Natural killer cell (primary cell): ENCODE measurements at places on chromosomes 6 and 20.
A peak's percentile ranks its signal among the peaks of the same experiment; 100 is the strongest.

DNA sequence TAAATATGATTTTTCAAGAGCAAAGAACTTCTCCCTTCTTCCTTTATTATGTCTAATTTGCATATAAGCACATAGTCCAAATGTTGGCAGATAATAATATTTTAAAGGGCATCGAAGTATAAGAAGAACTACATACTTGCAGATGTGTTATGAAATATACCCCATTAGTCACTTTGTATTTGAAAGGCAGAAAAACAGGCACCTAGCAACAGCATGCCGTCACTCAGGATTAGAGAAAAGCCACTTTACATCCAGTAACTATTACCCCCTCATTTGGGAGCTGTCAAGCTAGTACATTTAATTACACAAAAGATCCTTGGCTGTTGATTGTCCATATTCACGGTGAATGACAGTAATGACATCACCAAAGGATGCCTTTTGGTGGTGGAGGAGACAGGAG is 99.3 kb upstream of the ARMC2 start:
- no peak overlapping the region for H3K4me3 ChIP-seq
- DNase-seq = no peak
- no peak overlapping the region for H3K27ac ChIP-seq
- no peaks in the 10 kb centered on the region for H3K36me3 ChIP-seq
- no peaks in the 10 kb centered on the region for H3K4me1 ChIP-seq

DNA sequence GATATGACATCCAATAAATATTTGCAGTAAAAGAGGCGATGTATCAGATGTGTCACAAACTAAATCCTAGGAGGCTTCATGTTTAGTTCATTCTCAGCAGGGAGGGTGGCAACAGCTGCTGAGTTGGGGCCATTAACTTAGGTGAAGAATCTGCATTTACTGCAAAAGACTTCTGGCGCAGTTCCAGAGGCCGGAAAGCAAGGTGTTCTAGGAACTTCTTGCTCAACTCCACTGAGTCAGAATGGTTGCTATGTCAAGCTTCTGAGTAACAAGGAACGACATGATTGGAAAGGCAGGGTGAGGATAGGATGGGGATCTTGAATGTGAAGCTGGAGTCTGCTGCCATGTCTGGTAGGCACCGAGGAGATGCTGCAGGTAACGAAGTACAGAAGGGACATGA is 11.7 kb downstream of the ADNP start:
- H3K27me3 ChIP-seq = no peaks in the 10 kb centered on the region
- no peak overlapping the region for H3K4me3 ChIP-seq
- H3K27ac ChIP-seq = no peak overlapping the region
- H3K4me1 ChIP-seq = peaks cover 8% of the 10 kb centered on the region
- peaks cover 16% of the 10 kb centered on the region for H3K36me3 ChIP-seq
- DNase-seq = no peak

DNA sequence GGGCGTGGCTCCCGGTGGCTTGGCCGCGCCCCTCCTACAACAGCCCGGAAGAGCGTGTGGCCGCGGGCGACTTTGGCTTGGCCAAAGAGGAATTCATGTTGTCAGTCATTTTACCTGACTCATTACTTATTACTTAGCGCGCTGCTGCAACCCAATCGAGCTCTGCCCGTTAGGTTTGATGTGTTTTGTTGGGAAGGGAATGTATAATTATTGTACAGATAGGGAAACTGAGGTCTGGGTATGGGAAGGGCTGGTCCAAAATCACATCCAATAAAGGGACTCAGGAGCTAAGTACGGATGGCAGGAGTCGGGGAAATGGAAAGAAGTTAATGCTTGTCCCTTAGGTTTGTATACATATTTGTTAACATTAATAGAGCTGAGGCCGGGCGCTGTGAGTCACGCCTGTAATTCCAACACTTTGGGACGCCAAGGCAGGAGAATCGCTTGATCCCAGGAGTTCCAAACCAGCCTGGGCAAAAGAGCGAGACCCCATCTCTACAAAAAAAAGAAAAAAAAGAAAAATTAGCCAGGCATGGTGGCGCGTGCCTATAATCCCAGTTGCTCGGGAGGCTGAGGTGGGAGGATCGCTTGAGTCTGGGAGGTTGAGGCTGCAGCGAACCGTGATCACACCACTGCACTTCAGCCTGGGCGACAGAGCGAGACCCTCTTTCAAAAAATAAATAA is 639 bp upstream of the ZNF335 start:
- H3K36me3 ChIP-seq = peaks cover 20% of the 10 kb centered on the region
- peak overlapping the region; percentile 95 for H3K4me3 ChIP-seq
- peak overlapping the region; percentile 96 for H3K27ac ChIP-seq
- H3K27me3 ChIP-seq = no peaks in the 10 kb centered on the region

- DNase-seq = no peak
- no peak overlapping the region for H3K27ac ChIP-seq
- H3K4me1 ChIP-seq = no peaks in the 10 kb centered on the region
- H3K27me3 ChIP-seq = no peaks in the 10 kb centered on the region
- no peak overlapping the region for H3K4me3 ChIP-seq
Measured at GRCh38 chr6:124433387-124434160, 528.7 kb upstream of the RNF217 start.

GRCh38 chr20:46814366-46815232 is 80.0 kb upstream of the EYA2 start:
- H3K36me3 ChIP-seq = no peaks in the 10 kb centered on the region
- H3K4me3 ChIP-seq = no peak overlapping the region
- DNase-seq = no peak
- peaks cover 5% of the 10 kb centered on the region for H3K27me3 ChIP-seq

DNA sequence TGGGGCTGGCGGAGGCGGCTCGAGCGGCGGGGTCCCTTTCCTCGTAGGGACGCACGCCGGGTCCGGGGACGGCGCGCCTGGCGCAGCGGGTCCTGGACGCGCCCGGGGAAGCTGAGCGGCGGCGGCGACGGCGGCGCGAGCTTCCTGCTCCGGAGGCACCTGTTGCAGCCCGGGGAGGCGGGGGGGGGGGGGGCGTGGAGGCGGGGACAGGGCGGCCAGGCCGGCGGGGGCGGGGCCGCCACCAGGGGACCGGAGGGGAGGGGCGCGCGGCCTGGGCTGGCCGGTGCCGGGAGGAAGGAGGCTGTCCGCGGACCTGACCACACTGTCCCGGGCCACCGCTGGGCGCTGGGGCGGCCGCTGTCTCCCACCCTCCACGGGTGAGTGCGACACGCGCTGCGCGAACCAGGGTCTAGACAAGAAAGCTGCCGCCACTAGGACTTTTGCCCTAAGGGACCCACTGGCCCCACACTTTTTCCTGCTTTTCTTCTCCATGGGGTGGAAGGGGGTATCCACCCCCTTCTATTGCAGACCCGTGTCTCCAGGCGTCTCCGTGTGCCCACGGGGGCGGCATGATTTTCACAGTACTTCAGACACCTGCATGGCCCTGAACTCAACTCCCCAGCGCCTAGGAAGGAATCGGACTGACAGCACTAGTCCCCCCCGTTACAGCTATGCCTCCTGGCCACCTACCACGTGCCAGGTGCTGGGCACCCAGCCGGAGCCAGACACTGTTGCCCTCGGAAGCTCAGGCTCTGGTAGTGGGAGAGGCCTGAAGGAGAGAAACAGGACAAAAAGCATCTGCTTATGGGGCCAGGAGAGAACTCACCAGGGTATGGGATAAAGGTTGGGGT is at the start of gene NFATC2:
Gene NFATC2 (minus strand): TSS at position 149 of the 851 bp plus-strand sequence. CDS start 220 bp downstream, outside the sequence.
- peak within 1 kb of the TSS; percentile 93 for H3K4me3 ChIP-seq
- H3K27ac ChIP-seq = peak within 1 kb of the TSS; percentile 91
- DNase-seq = peak; percentile 79
- H3K27me3 ChIP-seq = no peaks in the 10 kb centered on the region
- H3K36me3 ChIP-seq = peaks cover 12% of the 10 kb centered on the region

DNA sequence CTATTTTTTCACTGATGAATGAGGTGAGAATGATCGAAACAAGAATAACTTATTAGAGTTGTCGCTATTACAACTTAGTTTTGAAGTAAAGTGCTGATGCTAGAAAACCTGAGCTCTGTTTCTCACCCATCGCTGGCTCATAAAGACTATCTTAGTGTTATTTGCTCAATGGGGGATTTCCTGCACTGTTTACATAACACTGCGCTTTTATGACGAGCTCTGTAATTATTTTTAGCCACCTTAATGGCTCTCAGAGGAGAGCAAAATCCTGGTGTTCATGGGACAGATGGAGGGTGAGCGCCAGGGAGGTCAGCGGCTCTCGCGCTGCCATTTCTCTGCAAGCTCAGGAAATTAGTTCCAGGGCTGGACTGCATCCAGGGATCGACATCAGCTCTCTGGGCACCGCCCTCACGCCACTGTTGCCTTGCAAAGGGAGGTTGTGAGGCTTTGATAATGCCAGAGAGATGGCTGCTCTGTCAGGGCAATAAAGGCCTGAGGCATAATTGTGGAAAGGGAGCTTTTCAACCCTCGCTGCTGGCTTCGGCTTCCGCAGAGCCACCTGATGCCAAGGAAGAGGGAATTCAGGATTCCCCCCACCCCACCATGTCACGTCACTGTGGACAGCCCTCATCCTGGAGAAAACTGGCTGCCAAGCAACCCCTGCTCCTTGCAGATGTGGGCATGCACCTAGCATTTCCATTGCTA is 72.0 kb downstream of the DACT2 start:
- no peak overlapping the region for H3K4me3 ChIP-seq
- no peak for DNase-seq
- no peaks in the 10 kb centered on the region for H3K36me3 ChIP-seq
- no peak overlapping the region for H3K27ac ChIP-seq
- H3K4me1 ChIP-seq = no peaks in the 10 kb centered on the region

GRCh38 chr6:48184648-48185047 is 73.7 kb upstream of the PTCHD4 start:
- no peak for DNase-seq
- no peaks in the 10 kb centered on the region for H3K36me3 ChIP-seq
- H3K4me1 ChIP-seq = no peaks in the 10 kb centered on the region
- H3K4me3 ChIP-seq = no peak overlapping the region
- no peak overlapping the region for H3K27ac ChIP-seq

DNA sequence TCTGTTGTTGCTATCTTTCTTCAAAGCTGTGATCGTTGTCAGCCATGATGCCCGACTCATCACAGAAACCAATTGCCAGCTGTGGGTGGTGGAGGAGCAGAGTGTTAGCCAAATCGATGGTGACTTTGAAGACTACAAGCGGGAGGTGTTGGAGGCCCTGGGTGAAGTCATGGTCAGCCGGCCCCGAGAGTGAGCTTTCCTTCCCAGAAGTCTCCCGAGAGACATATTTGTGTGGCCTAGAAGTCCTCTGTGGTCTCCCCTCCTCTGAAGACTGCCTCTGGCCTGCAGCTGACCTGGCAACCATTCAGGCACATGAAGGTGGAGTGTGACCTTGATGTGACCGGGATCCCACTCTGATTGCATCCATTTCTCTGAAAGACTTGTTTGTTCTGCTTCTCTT is 19.3 kb downstream of the ABCF1 start:
- H3K27ac ChIP-seq = no peak overlapping the region
- DNase-seq = no peak
- no peaks in the 10 kb centered on the region for H3K27me3 ChIP-seq
- H3K36me3 ChIP-seq = peaks cover 70% of the 10 kb centered on the region

DNA sequence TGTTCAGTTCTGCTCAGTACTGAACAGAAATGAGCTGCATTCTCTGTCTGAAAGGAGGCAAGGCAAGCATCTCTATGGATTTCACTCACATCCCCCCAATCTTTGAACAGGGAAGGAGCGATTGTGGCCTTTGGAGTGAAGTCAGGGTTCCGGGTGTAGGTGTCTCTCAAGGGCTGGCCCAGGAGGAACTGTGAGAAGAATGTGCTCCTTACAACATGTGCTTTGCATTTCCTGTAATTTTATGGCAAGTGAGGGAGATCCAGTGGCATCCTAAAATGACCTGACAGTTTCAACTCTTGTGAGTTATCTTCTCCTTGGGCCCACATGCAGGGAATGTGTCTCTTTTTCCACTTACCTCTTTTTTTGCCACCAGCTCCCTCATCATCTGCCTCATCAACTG is 63.0 kb upstream of the RIN2 start:
- H3K27me3 ChIP-seq = no peaks in the 10 kb centered on the region
- H3K27ac ChIP-seq = no peak overlapping the region

DNA sequence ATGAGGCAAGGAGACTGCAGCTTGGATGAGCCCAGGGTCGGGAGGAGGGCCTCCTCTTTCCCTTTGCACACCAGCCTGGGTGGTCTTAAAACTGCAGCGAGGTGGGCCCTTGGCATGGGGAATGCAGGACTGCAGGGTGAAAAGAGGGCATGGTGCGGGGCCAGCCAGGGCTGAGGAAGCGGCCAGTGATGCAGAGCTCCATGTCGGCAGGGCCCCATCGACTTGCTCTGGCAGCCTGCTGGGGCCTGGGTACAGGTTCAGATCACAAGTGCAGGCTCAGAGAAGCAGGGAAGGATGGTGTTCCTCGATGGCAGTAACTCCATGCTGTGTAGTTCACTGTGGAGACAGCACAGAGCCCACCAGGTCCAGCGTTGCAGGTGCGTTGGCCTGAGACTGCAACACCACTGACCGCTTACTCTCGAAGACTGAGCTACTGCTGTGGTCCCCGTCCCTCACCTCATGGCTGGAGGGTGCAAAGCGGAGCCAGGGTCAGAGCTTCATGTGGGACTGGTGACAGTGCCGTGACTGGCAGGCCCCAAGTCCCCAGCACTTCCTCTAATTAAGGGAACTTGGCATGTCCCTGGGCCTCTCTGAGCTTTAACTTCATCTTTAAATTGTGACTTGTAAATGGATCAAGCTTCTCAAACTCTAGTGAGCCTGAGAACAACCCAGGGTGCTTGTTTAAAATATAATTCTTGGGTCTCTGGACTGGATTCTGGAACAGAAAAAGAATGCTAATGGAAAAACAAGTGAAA is 223.2 kb downstream of the SYNDIG1 start:
- no peaks in the 10 kb centered on the region for H3K27me3 ChIP-seq
- no peak for DNase-seq
- no peaks in the 10 kb centered on the region for H3K4me1 ChIP-seq
- no peak overlapping the region for H3K27ac ChIP-seq

- H3K4me1 ChIP-seq = peaks cover 16% of the 10 kb centered on the region
- H3K27me3 ChIP-seq = peaks cover 10% of the 10 kb centered on the region
- H3K27ac ChIP-seq = no peak overlapping the region
- H3K4me3 ChIP-seq = peak overlapping the region; percentile 76
- no peak for DNase-seq
- H3K36me3 ChIP-seq = no peaks in the 10 kb centered on the region
Measured at GRCh38 chr20:38673261-38673660, 51.0 kb upstream of the SLC32A1 start.

DNA sequence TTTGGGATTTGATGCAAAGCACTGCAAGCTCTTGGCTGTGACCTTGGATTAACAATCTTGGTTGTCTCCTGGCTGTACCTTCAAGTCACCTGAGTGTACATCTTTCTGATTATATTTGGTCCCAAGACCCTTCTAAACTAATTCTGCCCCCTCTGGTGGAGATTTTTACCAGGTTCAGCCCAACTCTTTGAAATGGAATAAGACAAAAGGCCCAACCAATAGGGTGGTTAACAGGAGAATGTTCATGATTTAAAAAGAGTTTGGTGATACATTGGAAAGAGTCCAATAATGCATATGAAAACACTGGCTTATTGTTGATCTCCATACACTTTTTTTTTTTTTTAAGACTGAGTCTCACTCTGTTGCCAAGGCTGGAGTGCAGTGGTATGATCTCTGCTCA is 77.5 kb upstream of the CD83 start:
- no peaks in the 10 kb centered on the region for H3K36me3 ChIP-seq
- no peak for DNase-seq
- H3K4me1 ChIP-seq = no peaks in the 10 kb centered on the region
- H3K27me3 ChIP-seq = no peaks in the 10 kb centered on the region
- H3K4me3 ChIP-seq = no peak overlapping the region

- H3K36me3 ChIP-seq = peaks cover 39% of the 10 kb centered on the region
- no peaks in the 10 kb centered on the region for H3K27me3 ChIP-seq
- no peak overlapping the region for H3K4me3 ChIP-seq
Measured at GRCh38 chr6:106662458-106662857, 33.1 kb downstream of the QRSL1 start.

- no peak for DNase-seq
- H3K27me3 ChIP-seq = no peaks in the 10 kb centered on the region
- peaks cover 11% of the 10 kb centered on the region for H3K4me1 ChIP-seq
- no peak overlapping the region for H3K4me3 ChIP-seq
- no peaks in the 10 kb centered on the region for H3K36me3 ChIP-seq
- no peak overlapping the region for H3K27ac ChIP-seq
Measured at GRCh38 chr6:158509465-158509864, 50.4 kb upstream of the TMEM181 start.
